Endodermal cell (in vitro differentiated cells): ENCODE measurements at places on chromosomes 4 and X. TPM values are rescaled to one million over a fixed set of nuclear protein-coding genes. Genes with fewer than 3 reads are reported as not detected.

GRCh38 chr4:89334311-89334710, 26.7 kb upstream of the GPRIN3 start:
- no peak for DNase-seq

DNA sequence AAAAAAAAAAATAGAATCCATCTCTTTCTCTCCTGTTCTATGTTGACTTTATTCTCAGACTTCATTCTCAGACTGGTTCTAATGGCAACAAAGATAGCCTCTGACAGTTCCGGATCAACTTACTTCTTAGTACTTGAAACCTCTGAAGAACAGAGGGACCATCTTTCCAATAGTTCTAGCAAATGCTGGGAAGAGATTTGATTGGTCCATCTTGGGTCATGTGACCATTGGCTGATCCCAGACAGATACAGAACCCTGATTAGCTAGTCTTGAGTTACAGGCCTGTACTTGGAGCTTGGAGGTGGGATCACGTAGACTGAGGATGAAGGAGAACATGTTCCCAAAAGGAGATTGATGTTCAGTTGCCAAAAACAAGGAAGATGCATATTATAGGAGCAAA, 66.9 kb upstream of the STIM2 start:
- no peak for DNase-seq

Gene SPANXA2
- total RNA-seq, result not detected in 3 replicates

Gene GPRASP2
- total RNA-seq, result 12.9 and 14.9 TPM in 2 replicates
